ENCODE measurements at places on chromosomes 11 and 22.

DNA sequence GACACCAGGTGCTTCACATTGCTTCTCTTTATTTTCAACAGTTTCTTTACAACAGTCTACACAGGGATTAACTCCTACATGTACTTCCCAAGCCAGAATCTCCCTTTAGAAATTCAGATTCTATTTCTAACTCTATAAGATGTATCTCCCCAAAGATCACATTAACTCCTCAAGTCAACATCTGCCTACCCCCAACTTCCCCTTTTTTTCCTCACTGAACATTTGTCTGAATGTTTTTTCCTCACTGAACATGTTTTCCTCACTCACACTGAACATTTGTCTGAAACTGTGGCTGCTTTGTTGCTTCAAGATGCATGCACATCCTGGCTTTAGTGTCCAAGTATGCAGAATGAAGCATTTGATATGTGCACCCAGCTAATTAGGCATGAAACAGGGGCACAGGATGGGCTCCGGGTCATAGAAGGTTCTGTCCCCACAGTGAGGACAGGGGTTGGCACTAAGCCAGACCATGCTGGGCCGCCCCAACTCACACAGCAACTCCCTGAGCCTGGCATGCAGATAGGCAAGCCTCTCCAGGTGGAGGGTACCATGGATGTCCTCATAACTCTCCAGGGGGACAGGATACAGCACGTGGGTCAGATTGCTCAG, 11.3 kb downstream of the PRAME start:
- DNase-seq: no peak

DNA sequence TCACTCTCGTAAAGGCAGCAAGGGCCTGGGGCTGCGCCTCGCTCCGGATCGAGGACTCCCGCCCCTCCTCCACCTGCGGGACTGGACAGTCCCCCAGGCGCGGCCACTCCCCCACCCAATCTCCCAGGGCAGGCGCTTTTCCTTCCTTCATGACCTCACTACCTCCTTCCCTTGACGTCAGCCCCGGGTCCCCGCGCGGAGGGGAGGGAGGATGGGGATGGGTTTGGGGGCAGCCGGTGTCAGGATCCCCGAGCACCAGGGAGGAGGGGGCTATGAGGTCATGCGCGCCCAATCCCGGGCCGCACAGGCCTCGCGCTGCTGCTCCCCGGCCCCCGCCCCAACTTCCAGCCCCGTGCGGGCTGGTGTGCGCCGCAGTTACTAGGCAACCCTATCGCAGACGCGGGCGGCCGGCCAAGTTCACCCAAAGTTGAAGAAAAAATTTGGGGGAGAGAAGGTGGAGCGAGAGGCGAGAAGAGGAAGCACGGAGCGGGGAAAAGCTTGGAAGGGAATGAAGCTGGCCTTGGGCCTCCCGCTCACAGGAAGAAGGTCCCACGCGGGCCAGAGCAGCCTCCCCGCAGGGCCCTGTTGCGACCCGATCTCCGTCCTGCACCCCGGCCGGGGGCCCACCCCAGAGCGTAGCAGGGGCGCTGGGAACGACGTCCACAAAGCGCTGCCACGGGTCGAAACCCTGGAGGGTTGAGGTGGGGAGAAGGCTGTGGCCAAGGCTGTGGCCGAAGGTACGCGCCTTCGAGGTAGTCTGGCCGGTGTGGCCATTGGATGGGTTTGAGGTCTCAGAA, 8.3 kb downstream of the WT1 start:
- no peak for DNase-seq

GRCh38 chr11:116665523-116665922, 107.3 kb downstream of the BUD13 start:
- no peak for DNase-seq

GRCh38 chr11:80970037-80970436, 1529.2 kb upstream of the TENM4 start:
- DNase-seq: no peak

DNA sequence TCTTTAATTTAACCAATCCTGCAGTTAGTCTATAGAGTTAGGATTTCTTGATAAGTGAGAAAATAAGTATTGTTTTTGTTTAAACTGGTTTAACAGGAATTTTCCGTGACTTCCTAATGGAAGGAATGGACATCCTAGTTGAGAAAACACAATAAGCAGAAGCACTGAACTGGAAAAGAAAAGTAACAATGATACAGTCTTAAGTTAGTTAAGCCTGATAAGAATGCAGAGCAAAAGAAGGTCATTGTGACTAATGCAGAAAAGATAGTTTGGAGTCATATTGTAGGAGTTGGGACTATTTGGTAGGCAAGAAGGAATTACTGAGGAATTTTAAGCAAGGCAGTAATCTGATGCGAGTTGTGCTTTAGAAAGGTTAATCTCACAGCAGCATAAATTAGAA, 11.7 kb downstream of the RNF141 start:
- peak; percentile 36 for DNase-seq

GRCh38 chr11:59755701-59756557, 753 bp downstream of the STX3 start:
- DNase-seq: peak; percentile 84

- DNase-seq: no peak
These were observed 881.0 kb upstream of the TENM4 start for GRCh38 chr11:80321786-80322185.

Data from choroid plexus epithelial cell (primary cell).